ENCODE measurements at places on chromosomes 5 and 9.

- no peak for DNase-seq
Observed at GRCh38 chr5:117982691-117983090, 1005.7 kb downstream of the DTWD2 start.

DNA sequence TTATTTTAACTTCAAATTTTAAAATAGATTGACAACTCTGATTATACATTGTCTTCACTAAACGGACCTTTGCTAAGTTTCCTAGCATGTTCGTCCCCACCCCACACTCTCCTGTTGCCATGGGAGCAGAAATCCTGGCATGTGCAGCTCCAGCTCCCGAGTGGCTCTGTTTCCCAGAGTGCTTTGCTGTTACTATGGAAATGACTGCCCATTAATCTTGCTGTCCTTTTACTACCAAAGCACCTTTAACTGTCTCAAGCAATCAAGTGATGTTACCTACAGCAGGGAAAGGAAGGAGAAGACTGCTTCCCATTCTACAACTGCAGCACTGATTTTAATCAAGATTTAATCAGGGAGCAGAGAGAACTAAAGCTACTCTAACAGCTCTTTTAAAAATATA is 212.0 kb upstream of the KIF2A start:
- DNase-seq = peak; percentile 29

DNA sequence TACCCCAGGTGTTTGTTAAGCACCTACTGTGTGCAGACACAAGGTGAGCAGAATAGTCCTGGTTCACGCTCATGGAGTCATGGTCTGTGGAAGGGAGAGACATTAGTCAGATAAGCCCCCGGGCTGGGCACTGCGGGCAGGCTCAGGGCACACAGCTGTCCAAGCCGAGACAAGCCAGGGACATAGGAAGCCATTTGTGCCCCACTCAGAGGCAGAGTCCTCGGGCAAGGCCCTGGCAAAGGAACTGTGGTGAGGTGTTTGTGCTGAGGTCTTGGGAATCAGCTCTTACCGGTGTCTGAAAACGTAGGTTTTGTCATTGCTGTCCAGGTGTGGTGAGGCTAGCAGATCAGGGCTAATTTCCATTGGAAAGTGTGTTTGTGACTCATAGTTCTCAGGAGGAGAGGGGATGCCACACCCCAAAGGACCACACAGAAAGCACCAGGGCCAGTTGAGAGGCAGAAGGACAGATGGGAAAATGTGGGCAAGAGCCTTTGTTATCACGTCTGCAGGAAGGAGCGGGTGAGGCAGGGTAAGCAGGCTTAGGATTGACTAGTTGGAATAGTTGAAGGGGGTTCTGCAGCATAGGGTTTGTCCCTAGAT is 46.1 kb upstream of the NEURL1B start:
- DNase-seq = no peak

- no peak for DNase-seq
Observed at GRCh38 chr5:96458176-96458575, 25.1 kb upstream of the PCSK1 start.

DNA sequence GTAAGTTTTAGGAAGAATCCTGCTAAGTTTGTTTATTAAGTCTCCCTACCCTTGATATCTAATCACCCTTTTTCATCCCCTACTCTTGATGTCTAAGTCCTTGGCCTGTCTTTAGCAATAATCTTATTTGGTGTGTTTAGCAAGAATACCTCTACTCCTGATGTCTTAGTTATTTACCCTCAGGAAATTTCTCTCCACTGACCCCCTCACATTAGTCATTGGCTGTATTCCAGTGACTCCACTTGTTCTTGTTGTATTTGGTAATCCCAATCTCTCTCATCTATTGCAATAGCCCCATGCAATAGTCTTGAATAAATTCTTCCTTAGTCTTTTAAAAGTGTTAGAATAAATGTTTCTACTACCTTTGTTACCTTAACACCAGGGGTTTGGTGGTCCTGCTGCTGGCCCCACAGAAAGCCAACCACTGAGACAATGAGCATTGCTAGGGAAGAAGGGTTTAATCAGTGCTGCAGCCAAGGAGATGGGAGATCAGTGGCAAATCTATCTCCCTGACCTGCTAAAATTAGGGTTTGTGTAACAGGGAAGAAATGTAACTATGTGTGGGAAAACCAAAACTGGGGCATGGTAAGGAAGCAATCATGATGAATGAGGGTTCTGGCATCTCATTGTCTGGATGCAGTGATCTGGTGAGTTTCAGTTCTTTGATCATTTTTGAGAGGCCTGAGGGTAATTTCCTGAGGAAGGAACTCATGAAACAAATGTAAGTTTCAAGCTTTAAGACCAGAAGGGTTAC is 236.4 kb upstream of the DAB2 start:
- peak; percentile 57 for DNase-seq

DNA sequence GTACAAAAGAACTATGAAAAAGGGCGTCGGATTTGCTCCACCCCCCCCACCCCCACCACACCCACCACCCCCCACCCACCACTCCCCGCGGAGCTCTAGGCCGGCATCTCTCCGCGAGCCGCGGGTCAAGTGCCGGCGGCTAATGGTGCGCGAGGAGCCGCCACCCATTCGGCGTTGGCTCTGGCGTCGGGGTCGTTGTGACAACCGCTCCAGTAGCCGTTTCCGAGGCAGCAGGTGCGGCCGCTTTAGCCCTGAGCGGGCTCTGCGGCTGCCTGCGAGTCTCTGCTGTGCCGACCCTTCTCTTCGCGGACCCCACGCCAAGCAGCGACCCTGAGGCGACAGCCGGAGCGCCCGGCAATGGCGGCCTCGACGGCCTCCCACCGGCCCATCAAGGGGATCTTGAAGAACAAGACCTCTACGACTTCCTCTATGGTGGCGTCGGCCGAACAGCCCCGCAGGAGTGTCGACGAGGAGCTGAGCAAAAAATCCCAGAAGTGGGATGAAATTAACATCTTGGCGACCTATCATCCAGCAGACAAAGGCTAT is at the start of gene PPP1R2B:
PPP1R2B (plus strand) TSS at position 90 of the 546 bp plus-strand sequence; CDS start at position 358, 268 bp downstream.
- no peak for DNase-seq

DNA sequence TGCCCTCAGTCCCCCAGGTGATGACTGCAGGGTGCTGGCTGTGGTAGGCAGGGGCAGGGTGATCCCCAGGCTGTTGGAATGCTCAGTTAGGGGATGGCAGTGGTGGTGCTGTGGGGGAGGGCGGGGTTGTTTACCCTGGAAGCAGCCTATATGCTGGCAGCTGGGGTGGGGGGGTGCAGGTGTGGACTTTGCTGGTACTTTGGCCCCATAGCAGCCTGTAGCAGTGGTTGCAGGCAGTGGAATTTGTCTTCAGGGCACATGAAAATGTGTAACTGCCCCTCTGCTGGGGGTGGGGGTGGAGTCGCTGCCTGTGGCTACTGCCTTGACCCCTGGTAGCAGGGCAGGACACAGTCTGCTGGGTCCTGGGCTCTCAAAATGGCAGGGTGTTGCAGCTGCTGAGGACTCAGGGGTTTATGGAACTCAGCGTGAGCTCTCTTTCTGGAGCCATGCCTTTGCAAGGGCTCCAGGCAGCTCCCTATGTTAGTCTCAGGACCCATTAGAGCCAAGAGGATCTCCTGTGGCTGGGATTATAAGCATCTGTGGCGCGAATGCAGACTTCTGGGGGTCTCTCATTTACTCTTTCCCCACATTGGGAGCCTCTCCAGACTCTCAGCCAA is 65.0 kb downstream of the RMI1 start:
- DNase-seq = no peak

DNA sequence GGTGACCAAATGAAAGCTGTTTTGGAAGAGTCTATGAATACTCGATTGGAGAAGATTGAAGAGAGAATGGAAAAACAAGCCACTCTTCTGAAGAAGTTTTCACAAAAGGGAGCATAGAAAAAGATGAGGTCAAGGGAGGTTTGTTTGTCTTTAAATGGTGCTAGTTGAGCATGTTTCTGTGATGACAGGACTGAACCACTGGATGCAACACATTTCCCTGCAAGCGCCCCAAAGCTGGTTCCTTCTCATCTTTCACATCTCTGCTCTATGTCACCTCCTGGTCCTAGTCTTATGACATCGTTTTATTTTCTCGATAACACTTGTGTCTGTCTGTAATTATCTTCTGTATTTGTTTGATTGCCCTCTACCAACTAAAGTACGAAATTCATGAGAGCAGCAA is 3.8 kb upstream of the CCDC192 start:
- no peak for DNase-seq

Data from kidney glomerular epithelial cell (primary cell).